CD4-positive, alpha-beta T cell treated with Interleukin-12 subunit alpha and Interleukin-12 subunit beta, for 1 hour (primary cell): ENCODE measurements at places on chromosomes 2 and 18.

- DNase-seq: no peak
Measured at GRCh38 chr2:134083548-134083947, 170.3 kb upstream of the MGAT5 start.

DNA sequence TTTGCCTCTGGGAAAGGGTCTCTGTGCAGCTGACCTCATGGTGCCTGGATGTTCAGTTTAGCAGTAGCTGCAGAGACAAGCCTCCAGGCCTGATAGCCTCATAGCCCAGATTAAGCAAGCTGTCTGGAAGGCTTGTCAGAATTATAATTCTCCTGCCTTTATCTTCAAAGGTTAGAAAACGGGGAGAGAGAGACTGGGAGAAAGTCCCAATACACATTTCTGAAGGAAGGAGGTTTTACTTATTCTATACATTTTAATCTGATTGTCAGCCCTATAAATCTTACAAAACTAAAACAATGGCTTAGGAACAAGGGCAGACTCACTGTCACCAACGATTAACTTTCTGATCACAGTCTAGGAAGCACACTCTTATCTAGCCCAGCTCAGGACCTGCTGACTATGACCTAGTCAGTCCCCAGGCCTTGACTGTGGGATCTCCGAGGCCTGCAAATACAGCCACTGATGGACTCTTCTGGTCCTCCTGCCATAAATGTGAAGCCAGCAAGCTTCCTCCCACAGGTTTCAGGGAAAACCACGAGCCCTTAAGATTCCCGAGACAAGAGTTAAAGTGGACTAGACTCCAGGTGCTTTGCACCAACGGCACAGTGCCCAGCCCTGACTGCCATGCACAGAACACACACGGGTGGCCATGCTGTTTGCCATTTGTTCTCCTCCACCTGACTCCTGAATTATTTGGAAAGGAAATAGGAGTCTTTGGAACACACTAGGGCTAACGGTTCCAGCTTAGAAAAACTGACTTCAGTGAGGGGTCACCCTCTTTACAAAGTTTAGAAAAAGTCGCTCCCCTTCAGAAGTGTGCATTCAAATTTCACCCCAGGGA is 111.4 kb upstream of the SMAD7 start:
- no peak for DNase-seq

DNA sequence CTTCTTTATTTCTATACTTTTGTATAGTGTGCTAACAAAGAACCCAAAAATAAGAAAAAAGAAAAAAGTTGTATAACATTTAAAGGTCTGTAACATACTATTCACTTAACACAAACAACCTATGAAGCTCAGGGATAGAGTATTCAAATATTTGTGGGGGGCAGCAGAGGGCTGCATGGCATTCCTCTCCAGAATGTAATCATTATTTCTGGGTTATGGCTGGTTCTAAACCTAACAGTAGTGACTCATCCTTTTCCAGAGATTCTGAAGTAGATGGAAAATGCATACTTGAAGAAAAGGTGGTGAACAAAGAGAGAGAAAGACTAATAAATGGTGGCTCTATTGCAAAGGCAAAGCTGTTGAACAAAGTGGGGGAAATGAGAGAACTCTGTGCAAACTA is 249.4 kb downstream of the NRXN1 start:
- no peak for DNase-seq

DNA sequence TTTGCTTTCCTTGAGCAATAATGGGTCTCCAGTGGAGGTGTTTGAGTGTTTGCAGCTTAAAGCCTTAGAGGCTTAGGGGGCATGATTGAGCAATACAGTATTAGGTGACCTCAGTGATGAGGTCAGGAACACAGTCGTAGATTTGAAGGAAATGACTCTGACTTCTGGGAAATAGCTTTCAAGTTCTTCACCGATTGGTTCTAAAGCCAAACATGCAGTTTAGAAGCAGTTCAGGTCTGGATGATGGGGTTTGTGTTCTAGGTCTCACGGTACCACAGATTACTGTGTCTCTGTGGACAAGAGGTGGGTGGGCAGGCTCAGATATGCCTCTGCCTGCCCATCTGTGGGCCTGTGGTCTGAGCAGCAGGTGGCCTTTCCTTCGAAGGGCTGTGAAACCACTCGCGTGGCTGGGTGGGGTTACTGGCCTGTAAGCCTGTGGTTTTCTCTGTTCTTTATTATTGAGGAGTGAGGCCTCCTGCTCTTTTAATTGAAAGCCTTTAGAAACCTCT is 7.8 kb downstream of the MTHFD2 start:
- peak; percentile 61 for DNase-seq

- DNase-seq: peak; percentile 69
Measured at GRCh38 chr18:36809590-36810381, 19.0 kb downstream of the TPGS2 start.

DNA sequence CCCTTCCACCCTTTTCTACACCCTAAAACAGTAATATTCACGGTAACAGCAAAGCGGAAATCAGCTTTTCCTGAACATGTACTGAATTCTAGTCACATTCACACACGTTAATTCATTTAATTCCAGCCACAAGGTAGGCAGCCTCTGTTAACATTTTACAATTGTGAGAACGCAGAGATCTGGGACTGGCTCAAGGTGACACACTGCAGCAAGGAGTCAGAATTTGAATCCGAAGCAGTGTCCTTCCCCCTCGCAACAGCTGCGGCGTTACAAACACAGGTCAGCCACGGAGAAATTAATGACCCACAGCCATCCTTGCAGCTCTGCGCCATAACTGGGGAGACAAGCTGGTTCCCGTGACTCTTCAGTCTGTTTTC is 818 bp upstream of the SLC20A1 start:
- no peak for DNase-seq

GRCh38 chr2:7375901-7376300 is 458.7 kb downstream of the RNF144A start:
- no peak for DNase-seq

DNA sequence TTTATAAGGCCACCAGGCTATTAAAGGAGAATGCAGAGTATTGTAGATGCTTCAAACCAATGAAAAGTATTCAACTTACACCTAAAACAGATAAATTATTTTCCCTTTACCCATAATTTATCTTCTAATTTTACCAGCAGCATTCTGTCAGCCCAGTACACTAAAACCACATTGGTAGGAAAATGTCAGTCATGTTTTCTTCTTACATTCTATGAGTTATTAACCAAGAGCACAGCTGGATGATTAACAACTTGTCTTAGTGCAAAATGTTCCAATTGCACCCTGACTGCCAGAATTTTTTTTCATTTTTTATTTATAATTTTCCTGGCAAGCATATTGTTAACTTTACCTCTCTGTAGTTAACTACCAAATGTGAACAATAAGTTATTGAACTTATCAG is 79.0 kb upstream of the WDR75 start:
- DNase-seq: no peak

GRCh38 chr2:215328066-215328465 is 16.2 kb downstream of the ATIC start:
- DNase-seq: no peak

DNA sequence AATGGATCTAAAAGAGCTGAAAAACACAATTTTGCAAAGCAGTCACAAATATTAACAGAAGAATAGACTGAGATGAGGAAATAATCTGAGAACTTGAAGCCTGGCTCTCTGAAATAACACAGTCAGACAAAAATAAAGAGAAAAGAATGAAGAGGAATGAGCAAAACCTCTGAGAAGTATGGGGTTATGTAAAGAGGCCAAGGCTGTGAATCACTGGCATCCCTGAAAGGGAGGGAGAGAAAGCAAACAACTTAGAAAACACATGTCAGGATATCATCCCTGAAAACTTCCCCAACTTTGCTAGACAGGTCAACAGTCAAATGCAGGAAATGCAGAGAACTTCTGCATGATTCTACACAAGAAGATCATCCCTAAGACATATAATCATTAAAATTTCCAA is 73.5 kb upstream of the LHCGR start:
- no peak for DNase-seq

GRCh38 chr2:71250935-71251334 is 24.0 kb upstream of the PAIP2B start:
- DNase-seq: no peak

GRCh38 chr2:209821806-209822205 is 50.2 kb downstream of the UNC80 start:
- DNase-seq: no peak

DNA sequence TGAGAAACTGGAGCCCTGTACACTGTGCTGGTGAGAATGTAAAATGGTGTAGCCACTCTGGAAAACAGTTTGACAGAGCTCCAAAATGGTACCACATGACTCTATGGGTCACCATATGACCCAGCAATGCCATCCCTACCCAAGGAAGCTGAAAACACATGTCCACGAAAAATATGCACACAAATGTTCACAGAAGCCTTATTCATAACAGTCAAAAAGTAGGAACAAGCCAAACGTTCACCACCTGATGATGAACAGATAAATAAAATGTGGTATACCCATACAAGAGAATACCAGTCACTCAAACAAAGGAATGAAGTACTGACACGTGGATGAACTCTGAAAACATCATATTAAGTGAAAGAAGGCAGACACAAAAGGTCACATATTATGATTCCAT is 4.6 kb downstream of the AFG3L2 start:
- DNase-seq: no peak

GRCh38 chr2:116537811-116538210 is 1276.7 kb upstream of the DDX18 start:
- DNase-seq: no peak

DNA sequence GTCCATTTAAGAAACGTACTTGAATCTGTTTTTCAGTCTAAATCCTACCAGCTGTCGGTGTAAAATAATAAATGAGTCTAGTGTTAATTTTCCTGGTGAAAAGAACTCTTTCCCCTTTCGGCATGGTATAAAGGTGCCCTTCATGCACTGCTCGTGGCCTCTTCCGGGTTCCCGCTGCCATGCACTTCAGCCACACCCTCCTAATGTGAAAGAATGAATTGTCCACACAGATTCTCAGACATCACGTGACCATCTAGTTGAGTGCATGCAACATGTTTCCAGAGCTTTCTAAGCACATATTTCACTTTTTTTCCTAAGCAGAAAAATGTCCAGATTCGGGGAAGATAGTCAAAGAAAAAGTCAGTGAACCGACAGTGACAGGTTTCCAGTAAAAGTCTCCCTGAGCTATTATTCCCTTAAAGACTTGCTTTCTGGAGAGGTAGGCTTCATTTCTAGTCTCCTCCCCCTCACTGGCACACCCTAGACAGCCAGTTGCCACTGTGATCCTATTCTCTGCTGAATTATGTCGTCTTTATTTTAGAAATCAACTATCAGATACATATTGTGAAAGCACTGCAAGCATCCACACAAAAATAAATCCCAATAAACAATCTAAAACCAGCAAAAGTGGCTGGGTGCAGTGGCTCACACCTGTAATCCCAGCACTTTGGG is 65.9 kb upstream of the RPL31 start:
- no peak for DNase-seq

DNA sequence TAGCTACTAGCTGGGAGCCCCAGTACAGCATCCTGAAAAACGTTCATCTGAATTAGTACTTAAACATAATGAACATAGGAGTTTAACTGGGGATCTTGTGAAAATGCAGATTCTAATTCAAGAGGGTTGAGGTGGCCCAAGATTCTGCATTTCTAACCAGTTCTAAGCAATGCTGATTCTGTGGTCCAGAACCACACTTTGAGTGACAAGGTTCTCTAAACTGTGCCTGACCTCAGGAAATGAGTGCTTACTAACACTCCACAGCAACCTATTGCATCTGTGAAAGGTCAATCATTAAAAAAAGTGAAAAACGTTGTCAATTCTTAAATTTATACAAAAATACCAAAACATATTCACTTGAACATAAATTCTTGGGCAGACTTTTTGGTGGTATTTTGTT is 157.1 kb upstream of the ZFP36L2 start:
- DNase-seq: no peak

DNA sequence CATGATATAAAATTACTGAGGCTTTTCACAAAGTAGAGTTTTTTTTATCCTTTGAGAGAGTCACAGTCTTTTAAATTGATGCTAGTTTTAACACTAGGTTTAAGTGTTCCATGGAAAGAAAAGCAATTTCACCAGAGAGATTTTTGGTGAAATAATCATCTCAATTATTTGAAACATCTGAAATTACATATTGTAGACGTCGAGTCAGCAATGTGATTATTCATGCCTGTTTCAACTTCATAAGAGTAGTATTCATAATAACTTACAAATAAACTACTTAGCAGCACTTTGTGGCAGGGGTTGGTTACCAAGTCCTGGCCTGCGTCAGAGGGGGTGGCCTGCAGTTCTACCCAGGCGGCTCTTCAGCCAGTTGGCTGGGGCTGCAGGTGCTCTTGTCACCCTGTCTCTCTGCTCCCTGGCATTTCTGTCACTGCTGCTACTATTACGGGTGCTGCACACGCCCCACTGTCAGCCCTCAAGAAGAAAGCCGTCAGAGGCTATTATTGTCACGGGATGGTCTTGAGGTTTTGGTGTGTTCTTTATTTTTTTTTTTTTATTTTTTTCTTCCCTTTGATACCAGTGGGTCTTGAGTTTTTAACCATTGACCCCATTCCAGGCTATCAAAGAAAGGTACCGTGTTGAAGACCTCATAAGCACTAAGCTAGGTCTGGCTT is 50.4 kb downstream of the MALT1 start:
- no peak for DNase-seq

DNA sequence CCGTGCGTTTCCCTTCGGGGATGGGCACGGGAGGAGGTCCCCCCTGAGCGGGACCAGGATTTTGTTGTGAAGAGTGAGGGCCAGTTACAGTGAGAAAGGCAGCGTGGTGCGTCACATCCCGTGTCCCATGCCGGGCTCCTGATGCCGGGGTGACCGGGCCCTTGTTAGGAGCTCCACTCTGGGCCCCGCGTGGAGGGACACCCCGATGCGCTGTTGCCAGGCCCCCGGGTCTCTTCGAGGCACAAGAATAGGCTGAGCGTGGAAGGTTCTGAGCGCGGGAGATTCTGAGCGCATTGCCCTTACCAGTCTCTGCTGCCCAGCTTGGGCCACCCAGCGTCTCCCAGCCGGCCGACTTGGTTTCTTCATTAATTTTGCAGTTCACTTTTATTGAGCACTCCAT is 17.6 kb downstream of the CTDP1 start:
- DNase-seq: no peak

- no peak for DNase-seq
Measured at GRCh38 chr2:168757223-168757622, 45.2 kb upstream of the NOSTRIN start.

GRCh38 chr18:63883617-63884016 is 3.9 kb upstream of the SERPINB2 start:
- DNase-seq: no peak

- no peak for DNase-seq
Measured at GRCh38 chr2:9748577-9748976, 94.7 kb upstream of the TAF1B start.

DNA sequence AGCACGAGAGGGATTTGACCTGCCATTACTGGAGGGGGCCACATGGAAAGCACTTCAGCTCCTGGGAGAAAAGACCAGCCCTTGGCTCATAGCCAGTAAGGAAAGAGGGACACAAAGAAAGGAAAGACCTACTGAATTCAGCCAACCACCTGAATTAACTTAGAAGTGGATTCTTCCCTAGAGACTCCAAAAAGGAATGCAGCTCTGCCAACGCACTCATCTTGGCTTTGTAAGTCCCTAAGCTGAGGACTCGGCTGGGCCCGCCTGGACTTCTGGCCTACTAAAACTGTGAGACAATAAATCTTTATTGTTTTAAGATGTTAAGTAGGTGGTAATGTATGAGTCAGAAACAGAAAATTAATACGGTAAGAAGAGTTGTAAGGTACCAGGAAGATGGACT is 11.5 kb downstream of the ATF2 start:
- DNase-seq: no peak

GRCh38 chr2:224764565-224765236 is 48.5 kb upstream of the CCDC195 start:
- DNase-seq: peak; percentile 31
